ENCODE measurements at places on chromosomes 16 and 17. TPM values are rescaled to one million over a fixed set of nuclear protein-coding genes. Genes with fewer than 3 reads are reported as not detected.

The EEF2KMT gene
- total RNA-seq = 9.6 TPM

The BCO1 gene
- total RNA-seq = 0.75 TPM

The EFTUD2 gene
- total RNA-seq = 74.4 TPM

The KLHL10 gene
- 0.29 TPM for total RNA-seq

DNA sequence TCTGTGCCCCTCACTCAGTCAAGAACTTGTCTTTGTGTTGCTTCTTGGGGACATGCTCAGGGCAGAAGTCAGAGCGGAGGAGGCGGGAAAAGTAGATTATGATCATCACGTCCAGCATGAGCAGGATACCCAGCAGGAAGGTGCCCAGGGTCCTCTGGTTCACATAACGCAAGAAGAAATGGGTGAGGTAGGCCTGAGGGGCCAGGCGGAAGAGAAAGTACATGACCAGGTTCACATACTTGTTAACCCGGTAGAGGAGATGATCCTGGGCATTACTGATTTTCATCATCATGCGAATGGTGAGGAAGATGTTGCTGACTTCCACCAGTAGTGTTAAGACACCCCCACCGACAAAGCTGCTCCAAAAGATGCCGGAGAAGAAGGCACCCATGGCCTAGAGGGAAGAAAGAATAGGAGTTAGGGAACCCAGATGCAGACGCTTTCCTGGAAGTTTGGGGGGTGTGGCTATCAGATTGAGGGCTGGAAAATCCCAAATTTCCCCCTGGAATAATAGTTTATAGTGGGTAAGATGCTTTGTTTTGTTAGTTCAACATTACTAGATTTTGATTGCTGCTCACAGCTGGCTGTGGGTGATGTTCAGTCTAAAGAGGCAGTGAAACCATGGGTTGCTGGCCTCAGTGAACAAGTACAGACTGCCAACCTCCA, 1.4 kb downstream of the TLCD1 start:
- no peak for DNase-seq
- H3K27me3 ChIP-seq = no peaks in the 10 kb centered on the region
- H3K36me3 ChIP-seq = peaks cover 41% of the 10 kb centered on the region

DNA sequence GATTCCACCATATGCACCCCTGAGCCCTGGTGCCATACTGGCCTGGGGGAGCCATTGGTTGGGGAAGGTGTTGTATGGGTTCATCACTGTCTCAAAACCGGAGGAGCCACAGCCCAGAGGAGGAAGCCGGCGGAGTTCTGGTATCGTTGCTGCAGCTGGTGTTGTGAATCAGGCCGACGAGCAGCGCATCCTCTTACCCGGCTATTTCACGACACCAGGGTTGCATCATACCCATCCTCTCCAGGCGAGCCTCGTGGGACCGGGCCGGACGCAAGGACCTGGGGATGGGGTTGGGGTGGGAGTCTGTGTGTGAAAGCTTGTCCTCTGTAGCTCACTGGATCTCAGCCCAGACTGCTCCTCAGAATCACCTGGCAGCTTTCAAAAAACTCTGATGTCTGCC, 6.6 kb upstream of the SLC12A3 start:
- H3K27me3 ChIP-seq = no peaks in the 10 kb centered on the region
- H3K27ac ChIP-seq = no peak overlapping the region
- no peaks in the 10 kb centered on the region for H3K36me3 ChIP-seq

All from upper lobe of right lung (tissue), 1 donor.